ENCODE measurements at places on chromosomes 1 and 21.

- DNase-seq = no peak
These were observed 13.7 kb upstream of the MIIP start for GRCh38 chr1:12005488-12006166.

- DNase-seq = no peak
These were observed 9.6 kb downstream of the NES start for GRCh38 chr1:156667610-156667967.

GRCh38 chr1:37533317-37534093 is 18.9 kb upstream of the MEAF6 start:
- DNase-seq = no peak

DNA sequence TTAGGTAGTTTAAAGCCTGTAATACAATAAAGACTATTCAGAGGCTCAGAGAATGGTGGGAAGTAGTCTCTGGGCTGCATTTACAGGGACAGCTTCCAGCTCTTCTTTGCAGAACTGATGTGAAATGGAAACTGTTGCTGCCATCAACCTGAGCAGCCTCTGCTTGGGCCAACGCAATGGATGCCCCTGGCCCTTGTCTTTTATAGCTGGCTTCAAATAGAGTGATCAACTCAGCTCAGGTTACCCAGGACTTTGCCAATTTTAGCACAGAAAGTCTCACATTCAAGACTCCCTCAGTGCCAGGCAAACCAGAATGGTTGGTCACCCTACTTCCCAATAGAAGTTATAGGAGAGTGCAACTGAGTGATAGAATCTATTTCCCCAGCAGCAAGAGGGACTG is 18.1 kb upstream of the GALNT2 start:
- no peak for DNase-seq

- no peak for DNase-seq
These were observed 9.4 kb downstream of the OLIG2 start for GRCh38 chr21:33035147-33035546.

GRCh38 chr1:173149887-173150286 is 57.2 kb downstream of the TNFSF4 start:
- DNase-seq = no peak

GRCh38 chr1:241707442-241707841 is 55.4 kb downstream of the WDR64 start:
- no peak for DNase-seq

- no peak for DNase-seq
These were observed 122.6 kb upstream of the PPP2R5A start for GRCh38 chr1:212162635-212163034.

DNA sequence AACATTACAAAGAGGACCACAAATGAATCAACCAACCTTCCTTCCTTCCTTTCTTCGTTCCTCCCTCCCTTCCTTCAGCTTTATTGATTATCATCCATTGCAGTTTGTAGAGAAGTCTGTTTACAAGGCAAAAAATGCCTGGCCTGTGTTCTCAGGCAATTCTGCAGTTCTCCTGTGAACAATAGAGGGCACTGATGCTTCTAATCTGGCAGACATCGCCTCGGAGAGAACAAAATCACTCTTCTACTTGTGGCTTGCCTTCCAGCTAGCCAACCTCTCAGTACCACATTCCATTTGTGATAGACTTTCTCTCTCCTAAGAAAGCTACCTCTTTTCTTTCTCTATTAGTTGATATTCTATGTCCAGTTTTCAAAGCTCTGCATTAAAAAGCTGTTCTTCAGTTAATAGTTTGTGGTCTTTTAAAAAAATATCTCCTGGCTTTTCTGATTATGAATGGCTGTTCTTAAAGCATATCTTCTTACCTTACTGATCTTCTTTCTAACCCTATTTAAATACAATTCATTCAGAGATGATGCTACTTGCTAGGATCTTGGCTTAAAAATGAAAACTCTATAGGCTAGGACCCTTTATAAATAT is 26.9 kb upstream of the ESRRG start:
- no peak for DNase-seq

DNA sequence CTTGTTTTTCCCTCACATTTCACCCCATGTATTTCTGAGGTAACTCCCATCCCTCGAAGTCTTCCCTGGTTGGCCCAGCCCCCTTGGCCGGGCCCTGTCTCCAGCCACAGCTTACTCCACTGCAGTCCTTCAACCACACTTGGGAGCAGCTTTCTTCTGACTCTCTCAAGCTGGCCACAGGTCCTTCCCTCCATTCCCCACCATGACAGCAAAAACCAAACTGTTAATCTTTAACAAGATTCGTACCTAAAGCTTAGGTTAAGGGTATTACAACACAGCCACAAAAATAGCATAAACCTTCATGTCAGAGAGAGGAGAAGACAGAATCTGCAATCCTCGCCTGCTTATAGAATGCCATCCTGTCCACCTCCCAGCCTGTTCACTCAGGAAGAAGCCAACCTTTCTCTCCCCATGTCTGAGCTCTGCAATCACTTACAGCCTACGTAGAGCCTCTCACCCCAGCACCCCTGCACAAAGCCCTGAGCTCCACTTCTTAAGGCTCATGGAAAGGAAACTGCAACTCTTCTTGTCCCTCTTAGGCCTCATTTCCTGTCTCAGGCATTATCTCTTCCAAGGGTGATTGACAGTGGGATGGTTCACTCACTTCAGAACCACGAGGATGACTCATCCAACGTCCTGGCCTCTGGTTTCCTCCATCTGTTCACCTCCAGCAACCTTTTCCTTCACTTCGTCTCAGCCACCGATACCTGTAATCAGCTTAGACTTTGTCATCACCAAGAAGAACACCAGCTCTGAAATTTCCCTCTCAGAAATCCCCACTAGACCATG is 72.8 kb downstream of the CD2 start:
- DNase-seq = peak; percentile 68

DNA sequence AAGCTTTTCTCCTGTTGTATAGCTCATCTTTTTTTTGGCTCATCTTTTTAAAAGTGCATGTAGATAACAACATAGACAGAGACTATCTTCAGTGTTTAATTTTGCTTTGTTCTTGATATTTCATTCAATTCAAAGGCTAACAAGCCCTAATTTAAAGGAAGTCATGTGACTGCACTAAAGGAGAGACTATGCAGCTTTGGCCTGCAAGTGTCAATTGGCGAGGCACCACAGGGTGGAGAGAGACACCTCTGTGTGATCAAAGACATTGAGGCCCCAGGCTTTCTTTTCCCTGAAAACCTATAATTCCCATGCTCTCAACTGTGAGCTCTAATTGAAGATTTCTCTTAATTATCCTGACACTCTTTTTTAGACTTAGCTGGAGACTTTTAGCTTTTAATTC is 53.6 kb downstream of the CHODL start:
- no peak for DNase-seq

GRCh38 chr1:210535761-210536160 is 207.1 kb downstream of the HHAT start:
- no peak for DNase-seq

DNA sequence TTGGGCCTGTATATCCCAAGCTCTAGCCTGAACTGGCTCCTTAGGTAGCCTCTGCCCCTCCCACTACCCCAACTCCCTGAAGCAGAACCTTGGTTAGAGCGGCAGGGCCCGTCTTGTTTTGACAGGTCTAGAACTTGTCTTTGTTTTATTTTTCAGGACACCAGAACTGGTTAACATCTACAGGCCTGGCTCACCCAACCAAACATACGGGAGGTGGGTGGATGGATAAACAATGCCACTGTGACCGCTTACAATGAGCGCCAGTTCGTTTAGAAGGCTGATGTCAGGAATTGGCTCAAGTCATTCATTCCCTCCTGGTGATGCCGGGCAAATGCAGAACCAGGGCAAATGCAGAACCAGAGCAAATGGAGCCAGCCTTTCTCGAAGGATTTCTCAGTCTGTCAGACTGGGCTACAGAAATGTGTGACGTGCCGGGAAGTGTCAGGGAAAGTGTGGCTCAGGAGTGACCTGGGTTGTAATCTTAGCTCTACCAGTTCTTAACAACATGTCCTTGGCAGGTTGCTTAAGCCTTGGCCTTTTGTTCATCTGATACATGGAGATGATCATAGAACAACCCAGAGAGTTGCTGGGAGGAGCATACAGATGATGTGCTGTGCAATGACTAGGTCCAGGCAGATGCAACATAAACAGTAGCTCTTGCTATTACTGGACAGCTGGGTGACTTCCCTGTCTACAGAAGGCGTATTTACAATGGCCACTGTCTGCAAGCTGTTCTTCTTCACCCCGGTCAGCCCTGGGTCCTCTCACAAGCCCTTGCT is 30.5 kb upstream of the BTG2 start:
- DNase-seq = no peak

DNA sequence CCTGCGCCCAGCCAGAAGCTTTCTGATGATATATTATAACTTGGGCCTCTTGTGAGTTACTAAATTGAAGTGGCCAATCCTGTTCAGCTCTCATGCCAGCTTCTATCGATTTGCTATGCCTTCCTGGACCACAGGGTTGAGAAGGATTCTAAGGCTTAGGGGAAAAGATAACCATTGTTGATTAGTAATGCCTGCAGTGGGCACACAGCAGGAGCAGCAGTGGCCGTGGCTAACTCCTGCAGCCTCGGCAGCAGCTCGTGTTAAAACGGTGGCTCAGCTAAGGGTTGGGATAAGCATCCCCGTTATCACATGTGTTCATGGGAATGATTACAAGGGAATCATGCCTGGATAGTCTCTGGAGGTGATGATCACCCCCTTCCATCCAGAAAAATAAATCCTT is 20.5 kb upstream of the KCNE2 start:
- no peak for DNase-seq

DNA sequence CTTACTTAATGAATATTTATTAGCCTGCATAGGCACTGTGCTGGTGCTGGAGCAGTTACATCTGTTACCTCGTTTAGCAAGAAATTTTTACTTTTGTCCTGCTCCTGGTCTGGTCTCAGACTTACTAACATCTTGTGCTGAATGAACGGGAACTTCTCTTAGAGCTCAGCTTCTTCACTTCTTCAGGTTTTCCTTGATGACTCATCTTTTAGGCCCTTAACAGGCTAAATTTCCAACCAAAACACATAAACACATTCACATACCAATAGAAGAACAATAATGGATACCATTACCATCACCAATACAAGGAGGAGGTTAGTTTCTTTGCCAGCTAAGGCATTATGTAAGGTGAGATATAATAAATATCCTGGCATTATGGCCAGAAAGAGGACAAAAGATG is 68.9 kb downstream of the IFI44 start:
- no peak for DNase-seq

GRCh38 chr21:28272272-28272992 is 720.2 kb downstream of the LTN1 start:
- no peak for DNase-seq

DNA sequence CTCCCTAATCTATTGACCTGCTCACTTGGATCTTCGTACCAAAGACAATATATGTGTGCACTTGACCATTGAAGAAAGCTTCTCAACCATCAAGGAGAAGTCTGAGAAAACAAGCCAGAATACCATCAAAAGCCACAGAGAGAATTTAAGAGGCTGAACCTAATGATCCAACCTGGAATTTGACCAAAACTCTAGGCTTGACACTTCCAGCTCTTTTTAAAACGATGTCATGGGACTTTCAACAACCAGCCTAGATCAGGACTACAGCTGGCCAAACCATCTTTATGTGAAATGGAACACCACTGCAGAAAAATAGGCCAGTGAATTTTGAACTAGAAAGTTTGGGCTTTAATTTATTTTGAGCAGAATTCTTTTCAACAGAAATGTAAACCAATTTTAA is 444.4 kb downstream of the LTN1 start:
- DNase-seq = no peak

DNA sequence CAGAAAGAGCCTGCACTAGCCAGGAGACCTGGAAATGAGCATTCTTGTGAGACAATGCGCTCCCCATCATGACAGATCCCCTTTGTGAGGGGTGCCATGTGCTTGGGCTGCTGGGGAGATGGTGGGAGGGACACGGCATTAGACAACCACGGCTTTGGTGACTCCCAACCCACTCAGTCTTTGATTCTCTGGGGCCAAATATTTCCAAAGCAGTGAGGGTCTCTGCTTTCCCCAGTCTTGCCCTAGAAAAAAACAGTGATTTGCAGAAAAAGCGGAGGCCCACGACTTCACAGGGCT is 10.2 kb downstream of the SLC45A3 start:
- DNase-seq = no peak

DNA sequence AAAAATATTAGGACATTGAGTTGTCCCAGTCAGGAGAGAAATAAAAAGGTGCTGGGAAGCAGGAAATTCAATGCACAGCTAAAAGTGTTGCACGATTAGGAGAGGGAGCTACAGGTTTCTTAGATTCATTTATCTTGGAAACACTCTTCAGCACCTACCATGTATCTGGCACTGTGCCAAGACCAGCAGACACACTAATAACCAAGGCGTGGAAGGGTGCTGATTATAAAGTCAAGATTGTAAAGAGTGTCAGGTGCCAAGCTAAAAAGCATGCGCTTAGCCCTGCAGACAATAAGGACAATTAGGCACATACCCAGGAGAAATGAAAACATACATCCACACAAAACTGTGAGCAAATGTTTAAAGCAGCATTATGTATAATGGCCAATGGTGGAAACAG is 129.9 kb downstream of the DSCAM start:
- no peak for DNase-seq

- no peak for DNase-seq
These were observed 5.2 kb upstream of the PAXBP1 start for GRCh38 chr21:32776743-32777142.

DNA sequence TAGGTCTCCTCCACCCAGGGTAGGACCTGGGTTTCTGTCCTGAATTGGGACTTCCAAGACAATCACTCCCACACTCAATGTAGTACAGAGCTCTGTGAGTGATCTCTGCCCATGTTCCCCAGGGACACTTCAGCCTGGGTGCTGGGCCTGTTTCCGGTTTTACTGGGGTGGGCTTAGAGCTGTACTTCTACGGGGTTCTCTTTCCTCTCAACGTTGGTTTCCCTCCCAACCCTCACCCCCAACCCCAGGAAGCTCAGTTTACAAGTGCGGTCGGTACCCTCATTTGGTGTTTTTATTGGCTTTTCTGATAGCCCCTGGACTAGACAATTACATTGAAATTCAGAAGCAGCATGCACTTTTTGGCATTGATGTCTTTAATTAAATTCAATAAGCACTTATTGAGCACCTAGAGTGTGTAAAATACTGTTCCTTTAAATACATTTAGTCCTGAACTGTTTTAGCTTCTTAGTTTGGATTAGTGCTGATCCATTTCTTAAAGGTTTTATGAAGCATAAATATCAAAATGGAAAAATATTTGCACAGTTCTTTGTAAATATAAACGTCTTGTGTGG is 542 bp upstream of the XPR1 start:
- DNase-seq = no peak

- no peak for DNase-seq
These were observed 71.2 kb downstream of the ARHGEF10L start for GRCh38 chr1:17610713-17611112.

DNA sequence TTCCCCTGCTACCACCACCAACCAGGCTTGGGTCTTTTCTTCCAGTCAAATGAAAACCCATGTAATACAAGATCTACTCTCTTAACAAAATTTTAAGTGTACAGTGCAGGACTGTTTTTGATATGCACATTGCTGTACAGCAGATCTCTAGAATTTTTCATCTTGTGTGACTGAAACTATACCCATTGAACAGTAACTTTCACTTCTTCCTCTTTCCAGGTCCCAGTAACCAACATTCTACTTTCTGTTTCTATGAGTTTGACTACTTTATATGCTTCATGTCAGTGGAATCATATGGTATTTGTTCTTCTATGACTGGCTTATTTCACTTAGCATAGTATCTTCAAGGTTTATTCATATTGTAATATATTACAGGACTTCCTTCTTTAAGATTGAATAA is 45.3 kb upstream of the PLPPR4 start:
- DNase-seq = no peak

GRCh38 chr1:46615088-46615487 is 1.5 kb downstream of the MOB3C start:
- DNase-seq = no peak

All from stimulated activated CD4-positive, alpha-beta T cell treated with anti-CD3 and anti-CD28 coated beads, Interleukin-15, amount 100 ng/mL, for 48 hours (primary cell).